Chondrocyte (in vitro differentiated cells): ENCODE measurements at places on chromosomes 13 and 19.

DNA sequence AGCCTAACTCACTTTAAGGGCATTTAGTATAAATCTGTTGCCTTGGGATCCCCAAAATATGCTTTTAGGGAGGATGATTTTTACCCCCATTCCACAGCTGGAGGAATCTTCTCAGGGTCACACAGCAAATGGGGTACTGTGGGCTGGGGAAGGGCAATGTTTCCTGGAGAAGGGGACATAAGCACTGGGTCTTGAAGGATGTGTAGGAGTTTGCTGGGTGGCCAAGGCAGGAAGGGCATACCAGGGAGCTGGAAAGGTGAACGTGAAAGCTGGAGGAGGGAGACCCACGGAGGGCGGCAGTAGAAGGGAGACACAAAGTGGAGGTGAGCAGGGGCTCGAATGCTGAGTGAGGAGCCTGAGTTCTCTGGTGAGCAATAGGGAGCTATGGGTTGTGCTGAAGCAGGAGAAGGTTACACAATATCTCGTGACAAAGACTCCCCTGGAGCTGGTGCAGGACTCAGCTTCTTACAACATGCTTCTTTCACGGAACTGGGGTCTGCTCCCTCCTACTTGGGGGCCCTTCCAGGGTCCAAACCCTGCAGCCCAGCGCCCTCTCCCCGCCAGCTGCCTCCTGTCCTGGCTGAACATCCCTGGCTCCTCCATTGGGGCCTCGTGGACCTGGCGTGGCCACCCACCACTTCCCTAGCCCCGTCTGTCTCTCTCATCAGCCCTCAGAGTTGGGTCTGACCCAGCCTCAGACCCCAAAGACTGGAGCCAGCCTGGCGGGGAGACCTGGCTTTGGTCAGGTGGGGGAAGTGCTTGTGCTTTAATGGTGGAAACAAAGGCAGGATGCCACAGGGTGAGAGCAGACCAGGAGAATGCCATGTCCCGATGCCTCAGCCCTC, 11.1 kb downstream of the CILP2 start:
- no peak for DNase-seq

GRCh38 chr13:106466691-106467426, 68.6 kb downstream of the EFNB2 start:
- no peak for DNase-seq

- DNase-seq: no peak
Observed at GRCh38 chr13:24617256-24618010, 62.8 kb upstream of the ATP12A start.

GRCh38 chr19:38649305-38650171, 2.1 kb downstream of the ACTN4 start:
- no peak for DNase-seq

GRCh38 chr19:5205937-5206750, 134.5 kb downstream of the PTPRS start:
- DNase-seq: no peak
